ENCODE measurements at places on chromosomes 3 and 15.

DNA sequence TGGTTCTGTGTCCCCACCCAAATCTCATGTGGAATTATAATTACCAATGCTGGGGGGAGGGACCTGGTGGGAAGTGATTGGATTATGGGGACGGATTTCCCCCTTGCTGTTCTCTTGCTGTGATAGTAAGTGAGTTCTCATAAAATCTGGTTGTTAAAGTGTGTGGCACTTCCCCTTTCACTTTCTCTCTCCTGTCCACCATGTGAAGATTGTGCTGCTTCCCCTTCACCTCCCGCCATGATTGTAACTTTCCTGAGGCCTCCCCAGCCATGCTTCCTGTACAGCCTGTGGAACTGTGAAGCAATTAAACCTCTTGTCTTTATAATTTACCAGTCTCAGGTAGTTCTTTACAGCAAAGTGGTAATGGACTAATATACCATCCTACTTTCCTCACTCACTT is 289.6 kb downstream of the EFHB start:
- no peak for DNase-seq

- DNase-seq = no peak
Observed at GRCh38 chr15:41256577-41257038, 25.5 kb downstream of the CHP1 start.

GRCh38 chr15:61132211-61132610 is 96.9 kb downstream of the RORA start:
- DNase-seq = no peak

- DNase-seq = no peak
Observed at GRCh38 chr3:12946649-12947316, 105.4 kb upstream of the RPL32 start.

DNA sequence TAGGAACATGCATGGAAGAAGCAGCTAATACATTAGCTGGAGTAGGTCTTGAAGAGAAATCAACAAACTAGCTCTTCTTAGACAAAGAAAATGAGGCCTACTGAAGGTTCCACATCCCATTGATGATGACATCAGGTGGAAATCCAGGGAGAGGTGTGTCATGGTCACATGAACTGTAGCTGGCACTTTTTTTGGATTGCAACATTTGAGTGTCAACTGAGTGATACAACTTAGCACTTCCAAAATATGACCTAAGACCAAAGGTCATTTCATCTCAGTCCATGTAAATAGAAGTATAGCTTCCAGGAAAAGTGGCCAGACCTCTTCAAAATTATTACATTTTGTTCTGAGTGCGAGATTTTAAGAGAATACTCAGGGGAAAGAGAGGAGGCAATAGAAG is 117.2 kb upstream of the MEIS2 start:
- DNase-seq = no peak

Measured in GM20000 (cell line).